T follicular helper cell (primary cell): ENCODE measurements at places on chromosomes 3 and 15.

DNA sequence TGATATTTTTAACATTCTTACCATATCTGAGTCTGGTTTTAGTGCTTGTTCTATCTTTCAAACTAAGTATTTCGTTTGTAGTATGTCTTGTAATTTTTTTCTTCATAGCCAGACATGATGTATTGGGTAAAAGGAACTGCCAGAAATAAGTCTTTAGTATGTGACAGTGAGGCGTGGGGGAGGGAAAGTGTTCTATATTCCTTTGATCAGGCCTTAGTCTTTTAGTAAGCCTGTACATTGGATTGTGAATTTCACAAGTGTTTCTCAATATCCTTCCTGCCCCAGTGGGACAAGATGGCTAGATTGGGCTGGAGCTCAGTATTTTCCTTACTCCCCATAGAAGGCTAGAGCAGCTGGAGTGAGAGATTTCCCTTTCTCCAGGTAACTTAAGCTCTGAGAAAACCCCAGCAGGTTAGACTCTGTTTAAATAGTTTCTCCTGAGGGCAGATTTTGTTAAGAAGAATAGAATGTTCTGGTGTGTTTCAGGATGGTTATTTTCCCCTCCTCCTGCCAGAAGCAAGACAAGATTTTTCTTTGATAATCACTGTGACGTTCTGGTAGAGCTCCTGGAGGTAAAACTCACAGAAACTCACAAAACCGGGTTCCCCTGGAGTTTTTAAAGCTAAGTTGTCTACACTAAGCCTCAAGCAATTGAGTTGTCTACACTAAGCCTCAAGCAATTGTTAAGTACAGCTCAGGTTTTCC is 140.7 kb upstream of the ARPP21 start:
- DNase-seq, result no peak

DNA sequence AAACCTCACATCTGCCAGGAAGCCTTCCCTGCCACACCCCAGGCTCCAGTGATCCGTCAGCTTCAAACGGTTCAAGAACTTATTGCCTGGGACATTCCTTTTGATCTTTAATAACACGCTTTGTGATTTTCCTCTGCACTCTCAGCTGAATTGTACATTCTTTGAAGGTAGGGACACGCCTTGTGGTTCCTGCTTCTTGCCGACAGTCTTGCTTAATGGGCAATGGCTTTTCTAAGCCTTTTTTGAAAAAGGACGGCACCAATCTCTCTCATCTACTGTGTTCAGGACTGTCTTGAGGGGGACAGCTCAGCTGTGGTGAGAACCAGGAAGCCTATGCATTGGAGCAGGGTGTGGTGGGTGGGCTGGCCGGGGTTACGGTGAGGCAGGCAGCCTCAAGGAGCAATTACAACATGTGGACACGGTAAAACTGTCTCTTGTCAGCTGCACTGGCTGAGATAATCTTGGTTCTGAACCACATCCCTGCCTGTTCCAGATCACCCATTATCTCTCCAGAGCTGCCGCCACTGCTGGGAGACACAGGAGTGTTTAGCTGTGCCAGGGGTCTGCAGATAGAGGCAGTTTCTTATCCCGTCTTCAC is 46.0 kb upstream of the GLCE start:
- no peak for DNase-seq

DNA sequence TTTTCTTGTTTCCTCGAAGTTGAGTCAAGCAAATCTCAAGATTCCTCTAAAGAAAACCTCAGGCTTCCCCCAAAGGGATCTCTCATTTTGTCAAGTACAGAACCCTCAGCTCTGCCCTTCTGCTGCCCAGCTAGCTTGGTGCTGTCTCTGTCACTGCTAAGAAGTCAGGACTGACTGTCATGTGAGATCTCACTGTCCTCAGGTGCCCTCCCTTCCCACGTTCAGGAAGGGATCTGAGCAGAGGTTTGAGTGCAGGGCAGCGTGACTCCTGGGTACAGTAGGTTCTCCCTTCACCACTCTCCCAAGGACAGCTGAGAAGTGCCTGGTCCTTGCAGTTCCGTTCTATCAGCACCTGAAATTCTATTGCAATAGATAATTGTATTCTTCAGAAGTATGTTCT is 229.7 kb downstream of the SLCO3A1 start:
- DNase-seq, result no peak

DNA sequence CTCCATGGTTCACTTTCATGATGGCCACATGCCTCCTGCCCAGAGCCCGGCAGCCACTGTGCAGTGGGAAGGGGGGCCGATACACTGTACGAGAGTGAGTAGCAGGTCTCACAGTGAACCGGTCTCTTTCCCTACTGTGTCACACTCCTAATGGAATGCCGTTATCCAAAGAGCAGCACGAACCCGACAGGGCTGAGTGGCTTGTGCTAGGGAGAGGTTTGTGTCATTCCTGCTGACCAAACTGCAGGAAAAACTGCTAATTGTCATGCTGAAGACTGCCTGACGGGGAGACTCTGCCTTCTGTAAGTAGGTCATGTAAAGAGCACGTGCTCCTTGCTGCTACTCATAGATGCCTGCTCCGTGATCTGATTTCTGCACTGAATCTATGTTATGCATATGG is 105.1 kb downstream of the ARPP21 start:
- DNase-seq, result no peak

- no peak for DNase-seq
Observed at GRCh38 chr15:74775132-74775562, 6.7 kb upstream of the CSK start.

DNA sequence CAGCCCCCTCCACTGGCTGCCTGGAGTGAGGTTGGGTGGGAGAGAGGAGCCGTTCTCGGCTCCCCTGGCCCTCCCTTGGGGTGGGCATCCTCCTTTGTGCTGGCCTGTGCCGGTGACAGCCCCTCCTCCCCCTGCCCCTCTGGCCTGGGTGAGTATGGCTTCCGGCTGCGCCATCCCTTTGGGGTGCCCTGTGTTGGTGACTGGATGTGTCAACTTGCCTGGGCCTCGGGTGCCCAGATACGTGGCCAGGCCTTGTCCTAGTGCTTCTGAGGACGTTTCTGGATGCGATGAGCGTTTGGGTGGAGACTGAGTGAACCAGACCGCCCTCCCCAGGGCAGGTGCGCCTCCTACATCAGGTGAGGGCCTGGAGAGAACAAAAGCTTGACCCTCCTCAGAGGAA is 59.7 kb downstream of the PLXNA1 start:
- no peak for DNase-seq

DNA sequence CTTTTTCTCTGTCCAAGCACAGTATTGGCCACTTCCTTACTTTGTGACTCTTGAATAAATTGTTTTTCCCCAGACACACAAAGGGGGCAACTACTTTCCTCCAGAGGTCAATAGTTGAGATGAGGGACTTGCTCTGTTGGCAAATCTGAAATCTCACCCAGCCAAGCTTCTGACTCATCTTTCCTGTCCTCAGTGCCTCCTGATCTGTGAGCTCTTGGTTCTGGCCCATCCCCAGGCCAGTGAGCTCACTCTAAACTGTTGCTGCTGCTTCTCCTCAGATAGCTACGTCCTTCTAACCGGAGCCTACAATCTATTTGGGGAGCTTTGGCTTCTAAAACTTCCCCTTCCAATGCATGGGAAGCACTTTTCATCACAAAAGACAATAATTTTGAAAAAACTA is 50.0 kb upstream of the NMD3 start:
- DNase-seq, result no peak

DNA sequence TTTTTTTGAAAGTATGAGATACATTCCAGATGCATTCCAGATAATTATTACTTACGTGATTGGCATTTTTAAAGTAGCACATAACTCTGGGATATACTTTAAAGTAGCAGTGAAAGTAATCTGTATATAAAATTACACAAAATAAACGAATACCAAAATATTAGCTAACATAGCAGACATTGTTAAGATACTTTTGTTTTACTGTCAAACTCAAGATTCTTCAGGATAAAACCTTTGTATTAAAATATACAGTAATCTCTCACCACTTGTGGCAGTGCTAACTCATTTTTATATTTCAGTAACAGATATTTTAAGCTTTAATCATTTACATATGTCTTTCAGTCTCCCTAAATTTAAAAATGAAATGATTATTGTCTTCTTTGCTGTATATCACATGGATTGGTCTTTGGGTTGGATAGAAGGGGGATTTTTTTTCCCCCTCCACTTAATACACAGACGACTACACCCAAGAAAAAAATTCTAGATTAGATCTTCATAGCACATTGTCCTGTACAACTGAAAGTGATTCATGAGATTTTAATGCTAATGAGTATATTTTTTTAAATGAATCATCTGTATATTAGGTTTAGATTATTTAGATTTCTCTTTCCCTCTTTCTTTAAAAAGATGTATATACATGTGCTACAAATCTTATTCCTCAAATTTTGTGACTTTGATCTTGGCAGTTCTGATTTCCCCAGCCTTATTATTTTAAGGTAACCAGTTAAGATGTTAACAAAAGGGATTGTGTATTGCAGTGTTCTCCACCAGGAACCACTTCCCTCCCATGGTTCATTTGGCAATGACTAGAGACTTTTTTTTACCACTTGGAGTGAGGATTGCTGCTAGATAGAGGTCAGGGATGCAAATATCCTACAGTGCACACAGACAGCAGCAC is 24.5 kb upstream of the EBLN2 start:
- no peak for DNase-seq

GRCh38 chr15:52791776-52792175 is 1.6 kb upstream of the ONECUT1 start:
- no peak for DNase-seq

DNA sequence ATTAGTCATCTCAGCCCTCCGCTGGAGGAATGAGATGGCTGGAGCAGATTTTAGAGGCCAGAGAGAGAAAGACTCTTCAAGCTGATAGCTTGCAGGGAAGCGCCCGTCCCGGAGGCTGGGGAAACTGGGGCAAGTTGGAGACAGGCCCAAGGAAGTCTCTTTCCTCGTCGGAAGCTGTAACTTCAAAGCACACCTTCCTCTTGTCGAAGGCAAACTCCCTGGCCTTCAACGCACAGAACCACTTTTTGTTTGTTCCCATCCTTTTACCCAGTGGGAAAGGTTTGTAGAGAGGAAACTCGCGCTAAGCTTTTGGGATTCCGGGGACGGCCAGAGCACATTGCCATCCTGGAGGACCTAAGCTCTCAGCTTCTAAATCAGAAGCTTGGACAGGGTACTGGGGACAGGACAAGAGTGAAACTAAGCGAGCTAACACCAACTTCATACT is 900 bp upstream of the EOMES start:
- DNase-seq, result no peak

DNA sequence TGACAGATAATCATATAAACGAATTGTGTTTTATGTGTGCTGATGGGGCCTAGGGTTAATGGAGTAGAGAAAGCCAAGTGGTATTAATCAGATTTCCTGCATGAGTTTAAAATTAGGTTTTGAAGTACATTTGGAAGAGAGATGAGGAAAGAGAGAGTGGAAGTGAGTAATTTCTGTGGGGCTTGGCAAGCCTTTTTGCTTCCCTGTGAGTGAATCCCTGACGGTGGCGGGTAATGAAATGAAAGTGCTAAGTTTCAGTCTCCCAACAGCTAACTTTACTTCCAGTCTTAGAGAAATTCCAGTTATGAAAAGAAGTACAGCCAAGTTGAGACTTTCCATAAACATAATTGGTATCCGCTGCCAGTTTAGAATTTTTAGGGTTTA is 139.4 kb downstream of the BBX start:
- no peak for DNase-seq

DNA sequence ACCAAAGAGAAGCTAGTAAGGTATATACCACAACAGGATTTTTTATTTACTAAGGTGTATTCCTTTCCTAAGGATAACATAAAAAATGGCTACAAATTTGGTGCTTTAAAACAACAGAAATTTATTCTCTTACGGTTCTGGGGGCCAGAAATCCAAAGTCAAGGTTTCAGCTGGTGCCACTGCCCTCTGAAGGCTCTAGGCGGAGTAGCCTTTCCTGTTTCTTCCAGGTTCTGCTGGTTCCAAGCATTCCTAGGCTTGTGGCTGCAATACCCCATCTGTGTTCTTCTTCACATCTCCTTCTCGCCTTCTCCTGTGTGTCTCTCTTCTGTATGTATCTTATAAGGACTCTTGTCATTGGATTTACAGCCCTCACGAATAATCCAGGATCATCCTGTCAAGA is 549.9 kb downstream of the GRM7 start:
- DNase-seq, result no peak

- no peak for DNase-seq
Observed at GRCh38 chr15:36622197-36622795, 42.9 kb downstream of the CDIN1 start.

DNA sequence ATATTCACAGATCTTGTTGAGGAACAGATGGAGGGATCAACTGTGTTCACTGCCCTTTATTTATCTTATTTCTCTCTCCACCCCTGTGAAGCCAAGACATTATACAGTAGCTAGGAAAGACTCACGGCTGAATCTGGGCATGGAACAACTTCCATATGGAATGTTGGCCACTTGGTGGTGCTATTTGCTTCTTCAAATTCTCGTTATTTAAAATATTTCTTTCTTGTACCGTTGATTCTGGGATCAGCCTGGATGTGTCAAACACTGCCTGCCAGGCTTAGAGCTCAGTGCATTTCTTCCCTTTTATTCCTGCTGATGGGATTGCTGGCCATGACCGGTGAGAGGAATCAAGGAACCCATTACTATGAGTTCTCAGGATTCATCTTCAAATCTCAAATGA is 17.5 kb upstream of the GASK1A start:
- peak; percentile 10 for DNase-seq

- DNase-seq, result no peak
Observed at GRCh38 chr15:69760258-69760845, 307.7 kb downstream of the RPLP1 start.

DNA sequence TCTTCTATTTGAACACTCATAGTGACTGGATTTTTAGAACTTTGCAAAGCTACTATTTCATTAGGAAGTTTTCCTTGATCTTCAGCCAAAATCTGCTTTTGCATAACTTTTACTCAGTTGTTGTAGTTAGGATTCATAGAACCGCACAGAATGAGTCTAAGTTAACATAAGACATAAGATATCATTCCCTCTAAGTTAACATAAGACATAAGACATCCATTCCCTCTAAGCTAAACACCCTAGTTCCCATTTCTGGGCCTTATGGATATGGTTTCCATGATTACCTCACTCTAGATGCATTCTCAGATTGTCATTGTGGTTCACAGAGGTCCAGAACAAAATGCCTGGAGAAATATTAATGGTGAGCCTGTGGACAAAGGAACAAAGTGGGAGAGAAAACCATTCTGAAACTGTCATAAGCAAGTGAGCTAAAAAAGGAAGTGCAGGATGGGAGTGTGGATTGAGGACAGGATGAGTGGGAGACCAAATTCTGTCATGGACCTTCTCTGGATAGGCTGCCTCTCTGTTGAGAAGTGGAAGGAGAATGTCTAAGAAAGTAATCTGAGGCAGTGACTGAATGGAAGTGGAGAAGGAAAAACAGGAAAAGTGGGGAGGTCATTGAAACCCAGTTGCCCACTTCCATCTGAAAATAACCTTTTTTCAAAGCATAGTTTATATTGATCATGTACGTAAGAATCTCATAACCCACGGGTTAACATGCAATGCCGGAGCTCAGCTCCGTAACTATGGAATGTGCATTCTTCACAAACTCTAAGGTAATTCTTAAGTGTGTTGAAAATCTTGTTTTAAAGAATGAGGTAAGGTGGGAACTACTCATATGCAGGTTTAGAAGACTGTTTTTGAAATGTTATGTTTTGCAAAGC is 37.4 kb upstream of the SECISBP2L start:
- DNase-seq, result no peak
